ENCODE measurements at places on chromosomes 7 and 10.
A peak's percentile ranks its signal among the peaks of the same experiment; 100 is the strongest.

GRCh38 chr10:127375461-127375860, 173.6 kb upstream of the NPS start:
- DNase-seq, result no peak

DNA sequence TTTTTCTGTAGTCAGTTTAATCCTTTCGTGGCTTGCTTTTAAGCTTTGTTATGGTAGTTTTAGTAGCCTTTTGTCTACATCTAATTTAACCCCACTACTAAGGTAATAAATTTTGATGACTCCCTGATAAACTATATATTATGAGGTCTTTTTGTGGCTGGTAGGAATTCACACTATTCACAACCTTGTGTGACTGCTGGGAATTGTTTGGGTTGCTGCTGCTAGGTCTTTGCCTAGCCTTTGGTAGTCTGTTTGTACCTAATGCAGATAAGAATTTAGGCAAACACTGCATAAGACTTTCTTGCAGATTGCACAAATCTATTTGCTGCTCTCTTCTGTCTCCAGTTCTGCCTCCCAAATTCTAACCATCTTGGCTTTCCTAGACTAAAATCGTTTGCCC, 58.3 kb downstream of the SHOC2 start:
- DNase-seq, result no peak

GRCh38 chr7:117808341-117808757, 64.9 kb downstream of the CTTNBP2 start:
- peak; percentile 45 for DNase-seq

DNA sequence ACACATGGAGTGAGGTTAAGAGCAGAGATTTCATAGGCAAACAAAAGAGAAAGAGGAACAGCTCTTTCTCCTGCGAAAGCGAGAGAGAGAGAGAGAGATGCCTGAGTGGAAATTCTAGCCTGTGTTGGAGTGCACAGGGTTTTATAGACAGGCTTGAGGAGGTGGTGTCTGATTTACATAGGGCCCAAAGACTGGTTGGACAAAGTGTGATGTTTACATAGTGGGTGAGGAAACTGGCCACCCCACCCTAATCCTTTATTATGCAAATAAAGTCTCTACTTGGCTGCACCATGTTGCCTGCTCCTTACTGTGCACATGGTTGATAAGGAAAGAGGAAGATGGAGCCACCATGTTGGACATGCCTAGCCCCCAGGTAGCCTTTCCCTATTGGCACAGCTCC, 967.8 kb upstream of the SORCS1 start:
- no peak for DNase-seq

- peak; percentile 40 for DNase-seq
These were observed 12.9 kb downstream of the SLC16A12 start for GRCh38 chr10:89522463-89522862.

DNA sequence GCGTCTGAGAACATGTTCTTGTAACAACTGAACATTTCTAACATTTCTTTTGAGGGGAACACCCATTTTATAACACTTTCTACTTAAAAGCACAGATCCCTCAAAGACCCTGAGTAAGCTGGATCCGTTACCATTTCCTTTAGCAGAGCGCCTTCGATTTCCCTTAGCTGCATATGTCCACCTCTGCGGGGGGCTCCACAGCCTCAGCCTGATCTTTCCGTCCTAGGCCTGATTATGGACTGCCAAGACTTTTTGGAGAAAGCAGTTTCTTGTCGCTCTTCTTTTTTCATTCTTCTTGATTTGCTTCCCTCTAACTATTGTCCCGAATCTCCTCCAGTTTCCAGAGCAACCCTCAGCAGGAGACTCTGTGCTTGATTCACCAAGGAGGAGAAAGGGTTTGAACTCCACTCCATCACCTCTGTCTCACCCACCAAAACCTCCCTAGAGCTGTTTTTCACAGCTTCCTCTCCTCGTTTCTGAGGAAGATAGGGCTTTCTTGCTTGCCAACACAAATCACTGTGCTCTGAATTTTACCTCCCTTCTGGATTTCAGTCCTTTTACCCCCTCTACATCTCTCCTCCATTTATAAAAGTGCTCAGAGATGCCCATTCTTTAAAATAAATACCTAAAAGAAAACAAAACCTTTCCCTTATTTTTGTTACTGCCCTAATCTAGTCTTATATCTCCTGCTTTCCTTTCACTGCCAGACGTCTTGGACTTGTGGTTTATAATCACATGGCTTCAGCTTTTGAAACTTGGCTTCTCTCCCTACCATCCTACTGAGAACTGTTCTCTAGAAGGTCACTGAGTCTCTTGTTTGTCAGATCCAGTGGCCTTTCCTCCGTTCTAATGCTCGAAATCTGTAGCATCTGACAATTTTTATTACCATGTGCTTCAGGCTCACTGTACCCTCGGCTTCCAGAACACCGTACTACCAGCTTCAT, 30.5 kb upstream of the ZRANB1 start:
- no peak for DNase-seq

DNA sequence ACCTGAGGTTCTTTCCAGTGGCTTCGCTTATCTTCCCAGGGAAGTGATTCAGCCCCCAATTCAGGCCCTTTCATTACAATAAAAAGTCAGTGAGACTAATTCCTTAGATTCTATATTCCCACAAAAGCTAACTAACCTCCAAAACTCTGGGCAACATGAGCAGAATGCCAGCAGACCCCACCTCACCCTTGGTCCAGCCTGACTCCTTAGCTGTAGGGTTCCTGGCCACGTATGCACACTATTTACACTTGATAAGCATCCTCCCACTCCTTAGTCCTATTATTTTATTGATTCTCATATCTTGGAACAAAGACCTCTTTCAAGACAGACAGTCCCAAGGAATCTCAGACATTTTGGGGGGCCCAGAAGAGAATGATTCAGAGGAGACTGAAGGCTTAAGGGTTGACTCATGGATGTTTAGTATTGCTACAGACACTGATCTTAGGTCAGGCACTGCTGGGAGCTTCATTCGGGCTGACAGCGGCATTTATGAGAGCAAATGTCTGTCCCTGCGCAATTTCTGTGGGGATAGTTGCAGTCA, 162.6 kb upstream of the GDF10 start:
- DNase-seq, result peak; percentile 45

DNA sequence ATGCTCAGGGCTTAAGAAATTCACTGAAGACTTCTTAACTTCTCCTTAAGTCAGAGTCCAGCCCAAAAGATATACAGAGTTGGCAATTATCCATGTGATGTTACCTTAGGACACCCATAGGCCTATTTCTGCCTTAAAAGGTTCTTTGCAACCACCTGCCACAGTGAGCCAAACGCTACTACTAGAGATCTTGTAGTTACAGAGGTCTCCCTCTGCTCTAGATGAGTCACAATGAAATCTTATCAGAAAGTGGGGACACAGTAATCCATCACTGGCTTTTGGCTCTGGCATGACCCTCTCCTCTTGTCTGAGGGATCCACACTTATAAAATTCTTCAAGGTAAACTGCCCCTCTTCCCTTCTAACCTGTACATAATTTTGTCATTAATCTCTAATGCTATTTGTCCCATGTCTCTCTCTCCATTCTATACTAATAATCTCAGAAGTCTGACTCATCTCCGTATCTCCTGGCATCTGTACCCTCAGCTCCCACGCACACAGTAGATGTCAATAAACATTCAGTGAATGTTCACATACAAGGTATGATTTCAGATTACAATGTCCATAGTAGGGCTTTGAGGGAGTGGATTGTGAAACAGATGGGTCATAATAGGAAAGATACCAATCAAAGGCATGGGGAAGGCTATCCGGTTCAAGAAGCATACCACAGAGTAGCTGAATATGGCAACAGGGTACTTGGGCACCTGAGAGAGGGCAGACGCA, 112.1 kb downstream of the SGMS1 start:
- no peak for DNase-seq

DNA sequence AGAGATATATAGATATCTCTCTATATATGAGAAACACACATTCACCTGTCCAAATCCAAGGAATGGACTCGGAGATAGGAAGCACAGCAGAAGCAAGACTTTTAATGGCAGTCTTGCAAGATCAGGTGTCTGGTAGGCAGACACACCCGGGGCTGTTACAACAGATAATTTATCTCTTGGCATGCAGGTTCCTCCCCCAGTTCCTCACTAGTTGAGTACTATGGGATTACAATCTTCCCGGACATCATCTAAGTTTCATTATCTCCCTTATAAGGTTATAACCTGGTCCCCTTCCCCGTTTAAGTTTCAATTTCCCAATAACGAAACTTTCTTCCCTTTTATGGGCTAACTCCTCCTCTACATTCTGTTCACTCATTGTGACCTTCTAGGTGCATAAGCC, 399.3 kb downstream of the PPP1R3A start:
- DNase-seq, result no peak

DNA sequence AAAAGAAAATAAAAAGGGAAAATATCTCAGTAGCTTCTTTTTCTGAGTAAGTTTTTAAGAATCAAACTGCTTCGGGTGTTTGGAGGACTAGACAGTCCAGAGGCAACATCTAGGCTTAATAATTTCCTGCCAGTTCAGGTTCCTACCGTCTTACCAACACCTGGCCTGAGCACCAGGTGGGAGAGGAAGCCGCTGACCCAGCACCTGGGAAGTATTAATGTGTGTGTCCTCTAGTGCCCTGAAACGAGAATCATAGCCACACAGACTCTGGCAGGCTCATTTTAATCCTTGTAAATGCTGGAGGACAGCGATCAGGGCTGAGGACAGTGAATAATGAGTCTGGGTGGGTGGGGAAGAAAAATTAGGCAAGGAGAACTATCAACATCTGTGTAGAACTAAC, 137.4 kb downstream of the ZNF438 start:
- no peak for DNase-seq

DNA sequence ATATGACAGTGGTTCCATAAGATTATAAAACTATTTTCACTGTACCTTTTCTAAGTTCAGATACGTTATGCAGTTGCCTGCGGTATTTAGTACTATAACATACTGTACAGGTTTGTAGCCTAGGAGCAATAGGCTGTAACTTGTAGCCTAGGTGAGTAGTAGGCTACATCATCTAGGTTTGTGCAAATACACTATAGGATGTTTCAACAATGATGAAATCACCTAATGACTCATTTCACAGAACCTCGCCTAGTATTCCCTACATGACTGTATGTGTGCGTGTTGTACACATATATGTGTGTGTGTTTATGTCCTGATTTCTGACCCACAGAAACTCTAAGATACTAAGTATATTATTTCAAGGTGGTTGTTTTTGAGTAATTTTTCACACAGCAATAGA, 139.0 kb downstream of the HERPUD2 start:
- DNase-seq, result peak; percentile 45

DNA sequence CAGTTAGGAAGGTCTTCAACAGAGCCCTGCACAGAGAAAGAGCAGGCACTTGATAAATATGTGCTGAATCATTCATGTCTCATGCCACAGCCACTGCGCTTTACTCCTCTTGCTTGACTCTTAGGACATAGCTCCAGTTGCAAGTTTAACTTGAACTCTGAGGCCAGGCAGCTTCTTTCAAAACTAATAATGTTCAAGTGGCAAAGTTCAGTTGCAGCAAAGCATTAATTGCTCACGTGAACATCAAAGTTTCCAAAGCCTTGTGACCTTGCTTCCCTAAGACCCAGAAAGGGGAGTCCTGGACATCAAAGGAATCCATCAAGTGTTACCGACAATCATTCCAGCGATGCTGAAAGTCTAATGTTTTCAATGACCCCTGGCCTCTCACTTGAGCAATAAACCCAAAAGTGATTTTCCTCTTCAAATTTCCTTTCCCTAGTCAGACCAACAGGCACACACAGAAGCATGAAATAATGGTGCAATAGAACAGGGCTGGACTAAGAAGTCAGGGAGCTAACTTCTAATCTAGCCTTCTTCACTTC, 21.8 kb upstream of the TECTB start:
- peak; percentile 45 for DNase-seq

- DNase-seq, result no peak
These were observed 66.8 kb upstream of the NEBL start for GRCh38 chr10:20963721-20964595.

- DNase-seq, result no peak
These were observed 222.2 kb upstream of the PPP2R2D start for GRCh38 chr10:131678613-131679012.

DNA sequence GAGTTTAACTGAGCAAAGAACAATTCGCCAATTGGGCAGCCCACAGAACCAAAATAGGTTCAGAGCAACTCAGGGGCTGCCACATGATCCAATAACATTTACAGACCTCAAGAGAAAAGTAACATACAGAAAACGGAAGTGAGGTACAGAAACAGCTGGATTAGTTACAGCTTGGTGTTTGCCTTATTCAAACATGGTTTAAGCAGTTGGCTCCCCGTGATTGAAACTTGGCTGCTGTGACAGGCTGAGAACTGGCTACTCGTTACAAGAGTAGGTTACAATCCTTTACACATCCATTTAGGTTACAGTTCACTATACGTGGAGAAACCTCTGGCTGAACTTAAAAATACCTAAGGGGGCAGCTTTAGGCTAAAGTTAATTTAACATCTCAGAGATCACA, 673.1 kb upstream of the PHF14 start:
- DNase-seq, result no peak

GRCh38 chr7:127674361-127674760, 22.4 kb downstream of the SND1 start:
- DNase-seq, result no peak

- no peak for DNase-seq
These were observed 909.4 kb downstream of the GRID1 start for GRCh38 chr10:85457191-85457590.

DNA sequence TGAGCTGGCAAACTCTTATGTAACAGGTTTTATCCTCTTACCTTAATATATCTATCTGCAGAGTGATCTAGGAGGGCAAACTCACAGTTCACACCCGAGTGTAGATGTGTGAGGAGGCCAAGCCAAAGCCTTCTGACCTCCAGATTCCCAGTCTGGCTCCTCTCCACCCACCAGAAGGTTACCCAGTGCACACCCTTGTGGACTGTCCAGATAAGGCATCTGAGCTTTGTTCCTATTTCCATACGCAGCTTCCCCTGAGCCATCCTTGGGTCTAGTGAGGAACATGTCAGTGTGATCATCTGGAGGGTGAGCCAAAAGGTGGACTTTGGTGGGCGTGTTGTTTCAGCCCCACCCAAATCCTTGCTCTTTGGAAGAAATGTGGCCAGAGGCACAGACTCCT, 203.0 kb upstream of the MEOX2 start:
- DNase-seq, result peak; percentile 24

DNA sequence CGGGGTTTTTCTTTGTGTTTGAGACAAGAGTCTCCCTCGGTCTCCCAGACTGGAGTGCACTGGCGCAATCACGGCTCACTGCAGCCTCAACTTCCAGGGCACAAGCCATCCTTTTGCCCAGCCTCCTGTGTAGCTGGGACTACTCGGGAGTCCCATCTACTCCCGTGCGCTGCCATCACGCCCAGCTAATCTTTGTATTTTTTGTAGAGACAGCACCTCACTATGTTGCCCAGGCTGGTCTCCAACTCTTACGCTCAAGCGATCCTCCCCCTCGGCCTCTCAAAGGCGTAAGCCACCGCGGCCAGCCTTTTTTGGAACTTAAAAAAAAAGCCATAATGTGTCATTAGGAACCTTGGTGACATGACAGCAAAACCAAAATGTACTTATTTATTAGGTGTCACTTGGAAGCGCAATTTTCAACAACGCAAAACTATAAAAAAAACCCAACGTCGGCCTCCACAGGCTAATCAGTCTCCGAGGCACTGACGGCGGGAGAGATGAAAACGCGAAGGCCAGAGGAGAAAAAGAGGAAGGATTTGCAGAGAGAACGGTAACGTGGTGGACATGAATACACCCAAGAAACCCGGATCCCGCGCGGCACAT, 911 bp upstream of the HNRNPH3 start:
- DNase-seq, result peak; percentile 41

- DNase-seq, result peak; percentile 74
These were observed 32.5 kb downstream of the ZNF277 start for GRCh38 chr7:112238852-112239610.

GRCh38 chr7:81256991-81257390, 338.1 kb upstream of the SEMA3C start:
- peak; percentile 40 for DNase-seq
